SJCRH30 (cell line): ENCODE measurements at places on chromosomes 3 and 15.
A peak's percentile ranks its signal among the peaks of the same experiment; 100 is the strongest.

- no peak for DNase-seq
These were observed 14.0 kb upstream of the DYNC1LI1 start for GRCh38 chr3:32584660-32585059.

DNA sequence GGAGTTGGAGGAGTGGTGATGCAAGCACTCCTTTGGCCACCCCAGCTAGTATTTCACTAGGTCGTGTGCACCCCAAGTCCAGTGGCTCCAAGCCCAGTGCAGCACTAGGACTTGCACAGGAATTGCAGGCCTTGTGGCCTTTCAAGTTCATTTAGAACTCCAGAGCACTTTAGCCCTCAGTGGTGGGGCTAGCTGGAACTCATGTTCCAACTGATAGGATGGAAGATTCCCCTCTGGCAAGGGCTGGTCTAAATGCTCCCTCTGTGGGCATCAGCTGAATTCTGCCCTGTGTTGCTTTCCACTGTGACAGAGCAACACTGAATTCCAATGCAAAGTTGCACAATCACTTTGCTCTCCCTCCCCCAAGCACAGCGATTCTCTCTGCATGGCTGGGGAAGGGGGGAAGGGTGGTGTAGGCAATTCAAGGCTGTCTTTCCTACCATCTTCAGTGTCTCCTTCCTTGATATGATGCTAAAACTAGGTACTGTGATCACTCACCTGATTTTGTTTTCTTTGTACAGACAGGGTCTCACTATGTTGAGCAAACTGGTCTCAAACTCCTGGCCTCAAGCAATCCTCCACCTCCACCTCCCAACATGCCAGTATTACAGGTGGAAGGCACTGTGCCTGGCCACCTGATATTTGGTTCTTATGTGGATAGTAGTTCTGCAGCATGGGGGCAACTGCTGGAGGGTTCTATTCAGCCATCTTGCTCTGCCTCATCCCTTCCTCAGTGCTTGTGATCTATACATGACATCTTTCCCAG, 10.3 kb downstream of the USF3 start:
- no peak for DNase-seq

DNA sequence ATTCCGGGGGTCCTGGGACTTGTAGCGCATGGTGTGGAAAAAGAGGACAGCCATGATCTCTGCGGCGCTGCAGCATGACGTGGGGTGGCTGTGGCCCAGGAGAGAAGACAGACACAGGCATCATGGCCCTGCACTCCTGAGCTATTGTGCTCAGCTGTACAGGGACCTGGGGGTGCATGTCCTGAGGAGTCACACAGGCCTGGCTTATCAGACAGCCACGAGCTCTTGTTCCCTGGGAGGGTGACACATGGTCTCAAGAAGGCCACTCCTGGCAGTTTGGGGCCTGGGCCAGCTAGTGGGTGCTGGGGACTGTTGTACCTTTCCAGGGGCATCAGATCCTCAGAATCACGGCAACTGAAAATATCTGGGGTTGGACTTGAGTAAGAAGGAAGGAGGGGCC, 13.7 kb downstream of the TKT start:
- DNase-seq, result no peak

GRCh38 chr3:24726423-24726822, 231.8 kb upstream of the THRB start:
- DNase-seq, result no peak

- DNase-seq, result no peak
These were observed 76.0 kb upstream of the FAN1 start for GRCh38 chr15:30827625-30828303.

GRCh38 chr3:171401432-171401831, 58.8 kb downstream of the TNIK start:
- no peak for DNase-seq

DNA sequence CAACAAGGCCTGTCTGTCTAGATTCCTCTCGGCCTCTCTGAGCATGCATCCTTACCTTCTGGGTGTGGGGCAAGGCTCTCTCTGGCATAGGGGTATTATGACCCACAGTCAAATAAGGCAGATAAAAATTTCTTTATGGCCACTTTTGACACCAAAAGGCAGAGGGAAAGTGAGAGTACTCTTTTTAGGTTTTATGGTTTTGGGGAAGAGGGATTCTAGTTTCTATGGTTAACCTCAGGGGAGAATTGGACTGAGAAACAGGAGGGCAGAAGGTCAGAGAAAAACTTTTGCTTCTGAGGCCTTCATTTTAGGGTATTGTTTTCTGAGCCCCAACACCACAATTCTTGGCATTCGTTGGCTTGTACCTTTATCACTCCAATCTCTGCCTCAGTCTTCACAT, 70.0 kb upstream of the CCDC54 start:
- DNase-seq, result no peak

GRCh38 chr3:129526121-129526900, 2.1 kb upstream of the RHO start:
- no peak for DNase-seq

DNA sequence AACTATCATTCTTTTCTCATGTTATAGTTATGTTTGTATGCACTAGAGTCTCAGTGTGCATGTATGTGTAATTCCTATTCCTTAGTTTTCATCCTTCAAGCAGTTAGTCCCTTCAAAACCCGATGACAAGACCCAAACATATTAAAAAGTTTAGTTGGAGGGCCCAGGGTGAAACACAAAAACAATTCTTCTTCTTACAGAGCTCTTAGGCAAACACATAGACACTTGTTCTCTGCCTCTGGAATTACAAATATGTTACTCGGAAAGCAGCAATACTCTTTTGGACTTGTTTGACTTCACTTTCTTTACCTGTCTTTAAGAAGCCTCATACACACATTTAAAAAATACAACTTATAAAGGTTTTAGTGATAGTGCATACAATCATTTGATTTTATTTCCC, 763 bp upstream of the CNTN6 start:
- DNase-seq, result no peak

DNA sequence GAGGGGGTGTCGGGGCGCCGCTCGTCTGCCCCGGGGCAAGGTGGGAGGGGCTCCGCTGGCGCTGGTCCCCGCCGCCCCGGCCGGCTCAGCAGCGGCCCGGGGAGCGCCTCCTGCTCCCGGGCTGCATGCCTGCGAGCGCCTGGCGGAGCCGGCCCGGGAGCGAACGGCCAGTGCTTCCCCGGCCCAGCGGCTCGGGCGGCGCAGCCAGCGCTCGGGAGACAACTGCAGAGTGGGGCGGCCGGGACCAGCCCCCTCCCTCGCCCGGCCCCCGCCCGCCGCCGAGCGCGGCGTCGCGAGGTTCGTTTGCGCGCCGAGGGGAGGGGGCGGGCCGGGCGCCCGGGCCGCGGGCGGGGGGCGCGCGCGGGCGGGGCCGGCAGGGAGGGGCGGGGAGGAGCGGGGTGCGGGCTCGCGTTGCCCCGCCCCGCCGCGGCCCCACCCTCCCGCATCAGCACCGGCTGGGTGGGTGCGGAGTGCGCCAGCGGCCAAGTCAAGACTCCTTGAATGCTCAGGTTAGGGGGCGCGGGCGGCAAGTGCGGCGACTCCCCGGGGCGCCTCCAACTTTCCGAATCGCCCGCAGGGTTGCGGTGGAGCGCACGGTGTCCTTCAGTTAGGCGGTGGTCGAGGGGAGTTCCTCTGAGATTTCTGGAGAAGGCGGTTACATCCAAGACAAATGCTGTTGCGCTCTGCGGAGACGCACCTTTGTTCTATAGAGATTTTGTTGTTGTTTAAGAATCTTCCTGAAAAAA, at the start of gene RGMA:
RGMA (minus strand) TSS at position 231 of the 746 bp plus-strand sequence. CDS start 279 bp downstream, outside the sequence.
- peak; percentile 66 for DNase-seq

DNA sequence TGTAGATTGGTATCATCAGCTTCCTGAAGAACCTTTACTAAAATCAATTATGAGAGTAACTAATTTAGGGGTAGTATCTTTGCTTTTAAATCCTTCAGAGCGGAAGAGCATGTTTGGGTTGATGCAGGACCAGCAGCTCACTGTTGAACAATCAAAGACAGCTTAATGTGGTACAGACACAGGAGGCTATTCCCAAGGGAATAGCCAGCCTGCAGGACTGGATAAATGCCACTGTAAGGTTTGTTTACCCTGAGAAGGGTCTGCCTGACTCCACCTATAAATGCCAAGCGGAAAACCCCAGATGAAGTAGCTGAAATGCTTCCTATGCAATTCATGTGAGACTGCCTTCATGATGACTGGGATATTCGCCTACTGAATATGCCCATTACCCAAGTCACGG, 16.0 kb upstream of the STAC start:
- DNase-seq, result no peak

GRCh38 chr15:75416584-75416983, 34.9 kb downstream of the SIN3A start:
- DNase-seq, result no peak

GRCh38 chr3:72238010-72238691, 453.2 kb upstream of the PROK2 start:
- DNase-seq, result no peak

GRCh38 chr3:98855806-98856400, 45.6 kb downstream of the DCBLD2 start:
- no peak for DNase-seq

DNA sequence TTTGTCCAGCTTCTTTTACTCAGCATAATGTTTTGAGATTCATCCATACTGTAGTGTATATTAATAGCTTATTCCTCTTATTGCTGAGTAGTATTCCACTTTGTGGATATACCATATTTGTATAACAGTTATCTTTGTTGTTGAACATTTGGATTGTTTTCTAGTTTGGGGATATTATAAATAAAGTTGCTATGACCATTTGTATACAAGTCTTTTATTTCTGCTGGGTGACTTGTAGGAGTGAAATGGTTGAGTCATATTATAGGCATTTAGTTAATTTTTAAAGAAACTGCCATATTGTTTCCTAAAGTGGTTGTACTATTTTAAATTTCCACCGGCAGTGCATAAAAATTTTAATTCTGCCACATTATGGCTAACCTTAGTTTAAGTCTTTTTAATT, 53.4 kb downstream of the RPL39L start:
- no peak for DNase-seq

DNA sequence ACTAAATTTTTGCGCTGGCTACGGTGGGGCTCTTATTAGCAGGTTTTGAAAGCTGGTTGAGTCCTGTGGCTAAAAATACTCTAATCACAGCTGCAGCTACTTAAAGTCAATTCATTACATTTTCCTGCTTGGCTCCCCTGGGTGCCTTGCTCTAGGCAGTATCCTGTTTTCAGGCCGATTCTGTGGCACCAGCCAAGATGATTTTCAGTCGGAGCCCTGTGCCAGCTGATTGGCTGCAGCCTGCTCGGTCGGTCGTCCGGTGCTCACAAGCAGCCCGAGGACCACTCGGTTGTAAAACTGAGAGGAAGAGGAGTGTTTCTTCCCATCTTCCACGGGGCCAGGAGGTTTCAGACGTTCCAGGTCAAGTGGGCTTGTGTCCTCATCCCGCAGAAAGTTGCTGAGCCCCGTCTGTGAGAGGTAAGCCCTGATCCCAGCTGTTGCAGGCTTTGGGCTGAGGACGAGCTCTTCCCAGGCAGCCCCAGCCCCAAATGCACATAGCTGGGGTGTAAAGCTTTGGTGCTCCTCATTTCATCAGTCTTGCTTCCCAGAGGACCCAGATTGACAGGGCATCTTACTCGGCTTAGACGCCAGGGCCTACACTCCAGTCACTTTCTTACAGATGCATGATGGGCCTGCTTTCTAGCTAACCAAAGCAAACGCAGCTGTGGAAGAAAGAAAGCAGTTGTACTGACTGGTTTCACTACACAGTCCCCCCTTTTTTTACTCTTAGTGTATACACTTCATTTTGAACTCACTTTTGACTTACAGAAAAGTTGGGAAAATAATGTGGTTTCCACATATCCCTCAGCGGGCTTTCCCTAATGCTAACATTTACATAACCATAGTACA, 15.9 kb downstream of the LYSMD4 start:
- DNase-seq, result peak; percentile 80

- peak; percentile 76 for DNase-seq
These were observed 40.9 kb downstream of the UACA start for GRCh38 chr15:70722266-70723121.

DNA sequence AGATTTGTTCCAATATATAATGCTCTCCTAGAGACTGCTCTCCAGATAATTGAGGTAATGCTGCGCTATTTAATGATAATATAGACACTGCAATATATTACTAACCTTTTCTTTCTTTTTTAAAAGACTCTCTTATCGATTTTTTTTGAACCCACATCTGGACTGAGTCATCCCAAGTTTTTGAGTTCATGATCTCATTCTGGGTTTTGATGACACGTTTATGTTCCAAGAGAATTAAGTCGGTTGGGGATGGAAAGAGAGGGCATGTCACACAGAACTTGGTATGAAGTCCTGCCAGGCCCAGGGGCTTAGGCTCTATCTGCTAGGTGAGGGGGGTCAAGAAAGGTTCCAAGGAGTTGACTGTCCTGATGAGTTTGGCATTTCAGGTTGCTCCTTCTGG, 431.1 kb downstream of the MFSD1 start:
- no peak for DNase-seq

DNA sequence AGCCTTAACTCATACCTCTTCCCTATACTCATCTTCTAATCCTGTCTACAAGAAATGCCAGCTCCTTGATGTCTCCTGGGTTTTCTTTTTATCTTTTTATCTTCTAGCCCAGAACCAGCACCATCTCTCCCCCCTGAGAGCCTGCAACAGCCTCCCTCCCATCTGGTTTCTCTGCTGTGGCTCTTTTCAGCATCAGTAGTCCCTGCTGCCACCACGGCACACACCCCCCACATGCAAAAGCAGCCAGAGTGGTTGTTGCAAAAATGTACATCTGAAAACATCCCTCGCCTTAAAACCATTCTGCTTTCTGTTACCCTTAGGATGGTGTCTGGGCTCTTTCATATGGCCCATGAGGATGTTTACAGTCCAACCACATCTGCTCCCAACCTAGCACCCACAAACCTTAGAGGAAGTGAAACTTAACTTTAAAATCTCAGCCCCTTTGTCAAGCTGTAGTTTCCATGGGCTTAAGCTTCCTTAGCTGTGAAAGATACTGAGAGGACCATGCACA, 775 bp downstream of the TTC21A start:
- no peak for DNase-seq

GRCh38 chr15:78565951-78566774, 843 bp downstream of the CHRNA5 start:
- peak; percentile 53 for DNase-seq

DNA sequence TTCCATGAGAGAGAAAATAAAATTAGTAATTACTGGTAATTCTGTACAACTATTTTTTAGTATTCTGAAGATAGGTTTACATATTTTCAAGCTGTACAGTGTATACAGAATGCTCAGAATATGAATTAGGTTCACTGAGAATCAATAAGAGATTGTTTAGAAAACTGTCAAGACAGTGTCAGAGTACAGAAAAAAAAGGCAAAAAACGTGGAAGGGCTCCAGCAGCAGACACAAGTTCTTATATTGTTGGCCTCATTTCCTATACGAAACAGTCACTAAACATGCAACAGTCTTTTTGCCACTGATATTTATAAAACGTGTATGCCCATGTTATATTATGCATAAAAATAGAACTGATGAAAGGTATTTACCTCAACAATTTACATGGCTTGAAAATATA, 103.9 kb downstream of the ISL2 start:
- DNase-seq, result no peak

- DNase-seq, result peak; percentile 61
These were observed 92.8 kb downstream of the DUT start for GRCh38 chr15:48423896-48424475.

GRCh38 chr3:126078866-126079265, 5.1 kb downstream of the SLC41A3 start:
- DNase-seq, result no peak
